ENCODE measurements at places on chromosomes 1 and 21.
A peak's percentile ranks its signal among the peaks of the same experiment; 100 is the strongest.

- DNase-seq = no peak
These were observed 58.8 kb downstream of the KCNK1 start for GRCh38 chr1:233672732-233673131.

DNA sequence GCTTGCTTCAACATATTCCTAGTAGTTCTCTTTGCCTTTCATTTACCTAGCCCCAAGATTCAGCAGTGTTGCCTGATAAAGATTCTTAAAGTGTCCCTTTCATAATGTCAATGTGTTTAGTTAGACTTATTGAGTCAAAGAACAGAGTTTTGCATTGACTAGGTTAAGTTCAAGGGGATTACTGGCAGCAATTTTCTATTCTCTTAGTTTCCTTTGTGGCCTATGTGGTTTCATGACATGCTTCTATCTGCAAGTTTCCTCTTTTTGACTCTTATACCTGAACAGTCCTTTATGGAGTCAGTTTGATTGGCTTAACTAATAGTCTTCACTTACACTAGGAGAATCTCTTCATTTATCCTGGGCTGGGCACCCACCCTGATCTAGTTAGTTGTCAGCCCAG lies 151.3 kb downstream of the ADGRL4 start:
- no peak for DNase-seq

DNA sequence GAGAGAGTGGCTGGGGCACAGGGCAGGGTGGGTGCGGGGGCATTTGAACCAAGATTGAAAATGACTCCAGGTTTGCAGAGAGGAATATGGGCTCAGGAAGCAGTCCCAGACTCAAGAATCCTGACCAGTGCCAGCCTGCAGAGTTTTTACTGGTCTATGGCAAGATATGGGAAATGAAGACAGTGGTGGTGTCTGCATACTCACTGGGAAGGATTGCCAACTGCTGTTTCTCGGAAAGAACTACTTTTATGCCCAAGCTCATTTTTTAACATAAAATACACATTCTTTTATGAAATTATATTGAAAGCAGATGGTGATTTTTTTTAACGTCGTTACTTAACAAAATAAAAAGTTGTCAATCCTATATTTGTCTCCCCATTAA lies 401.8 kb downstream of the CAMTA1 start:
- DNase-seq = no peak

DNA sequence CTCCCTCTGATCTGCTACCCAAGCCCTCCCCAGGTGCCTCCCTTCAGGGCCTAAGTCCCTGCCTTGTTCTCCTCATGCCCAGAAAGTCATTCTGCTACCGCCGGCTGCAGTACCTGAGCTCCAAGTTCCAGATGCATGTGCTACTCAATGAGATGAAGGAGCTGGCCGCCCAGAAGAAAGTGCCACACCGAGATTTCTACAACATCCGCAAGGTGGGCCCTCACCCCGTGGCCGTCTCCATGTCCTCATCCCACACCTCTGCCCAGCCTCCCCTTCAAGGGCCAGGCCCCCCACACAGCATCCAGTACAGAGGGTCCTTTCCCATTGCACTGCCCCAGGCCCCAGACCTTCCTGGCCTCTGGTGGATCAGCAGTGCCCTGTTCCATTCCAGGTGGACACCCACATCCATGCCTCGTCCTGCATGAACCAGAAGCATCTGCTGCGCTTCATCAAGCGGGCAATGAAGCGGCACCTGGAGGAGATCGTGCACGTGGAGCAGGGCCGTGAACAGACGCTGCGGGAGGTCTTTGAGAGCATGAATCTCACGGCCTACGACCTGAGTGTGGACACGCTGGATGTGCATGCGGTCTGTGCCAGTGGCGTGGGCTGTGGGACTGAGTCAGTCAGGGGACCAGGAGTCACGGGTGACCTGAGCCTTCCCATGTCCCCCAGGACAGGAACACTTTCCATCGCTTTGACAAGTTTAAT lies 8.2 kb downstream of the AMPD2 start:
- DNase-seq = no peak

GRCh38 chr1:228270032-228270431 lies 62.2 kb downstream of the OBSCN start:
- no peak for DNase-seq

- DNase-seq = peak; percentile 47
These were observed 363.0 kb downstream of the SETD4 start for GRCh38 chr21:35697321-35697808.

- DNase-seq = peak; percentile 23
These were observed 78.6 kb upstream of the SOD1 start for GRCh38 chr21:31580866-31581276.

- DNase-seq = no peak
These were observed 367.6 kb upstream of the ZRANB2 start for GRCh38 chr1:71448444-71448843.

- DNase-seq = no peak
These were observed 49.5 kb downstream of the DR1 start for GRCh38 chr1:93395195-93395594.

DNA sequence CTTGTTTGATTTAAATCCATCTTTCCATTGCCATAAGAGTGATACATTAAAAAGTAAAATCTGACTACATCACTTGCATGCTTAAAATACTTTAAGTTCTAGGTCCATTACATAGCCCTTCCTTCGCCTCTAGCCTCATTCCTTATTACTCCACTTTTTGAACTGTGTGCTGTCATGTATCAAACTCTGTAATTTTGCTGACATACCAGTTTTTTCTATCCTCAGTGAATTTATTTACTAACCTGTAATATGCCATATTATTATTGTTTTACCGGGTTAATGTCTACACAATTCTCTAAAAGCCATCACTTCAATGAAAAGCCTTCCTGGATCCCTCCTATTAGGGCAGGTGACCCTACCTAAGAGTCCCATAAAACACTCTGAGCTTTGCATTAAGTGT lies 4.9 kb upstream of the SPRR2G start:
- DNase-seq = no peak

- DNase-seq = no peak
These were observed 177.8 kb downstream of the SIPA1L2 start for GRCh38 chr1:232452117-232452516.

DNA sequence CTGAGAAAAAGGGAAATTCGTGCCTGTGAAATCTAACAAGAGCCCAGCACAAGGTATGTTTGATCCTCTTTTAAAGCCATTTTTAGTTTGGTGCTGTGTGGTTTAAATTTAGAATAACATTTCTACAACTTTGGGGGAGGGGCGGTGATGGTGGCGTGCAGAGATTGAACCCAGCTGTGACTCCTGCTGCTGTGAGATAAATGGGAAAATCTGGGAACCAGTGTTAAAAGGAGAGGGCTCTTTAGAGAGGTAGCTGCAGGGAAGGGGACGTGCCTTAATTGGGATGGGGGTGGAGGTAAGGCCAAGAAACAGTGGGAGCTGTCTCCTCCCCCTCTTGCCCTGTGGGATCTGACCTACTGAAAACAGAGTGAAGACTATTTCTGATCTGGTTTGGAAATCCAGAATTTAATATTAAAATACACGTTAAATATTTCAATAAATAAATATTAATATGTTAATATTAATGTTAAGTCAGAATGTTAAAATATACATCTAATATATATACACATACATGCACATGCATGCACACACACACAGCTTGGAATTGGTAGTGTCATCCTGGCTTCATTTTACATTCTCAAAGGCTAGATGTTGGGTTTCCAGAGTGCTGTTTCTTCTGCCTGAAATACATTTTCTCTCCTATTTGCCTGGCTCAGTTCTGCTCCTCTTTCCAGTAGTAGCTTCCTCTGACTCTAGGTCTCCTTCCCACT lies 30.1 kb upstream of the DNAJC6 start:
- DNase-seq = no peak

GRCh38 chr1:109133815-109134214 lies 19.9 kb downstream of the ELAPOR1 start:
- no peak for DNase-seq

GRCh38 chr1:176719447-176719846 lies 256.5 kb downstream of the PAPPA2 start:
- DNase-seq = no peak

GRCh38 chr1:108512239-108513043 lies 47.5 kb upstream of the EEIG2 start:
- no peak for DNase-seq

- no peak for DNase-seq
These were observed 81.4 kb upstream of the TLR5 start for GRCh38 chr1:223224465-223224864.

GRCh38 chr21:30146558-30147282 lies 19.9 kb downstream of the CLDN17 start:
- DNase-seq = no peak

DNA sequence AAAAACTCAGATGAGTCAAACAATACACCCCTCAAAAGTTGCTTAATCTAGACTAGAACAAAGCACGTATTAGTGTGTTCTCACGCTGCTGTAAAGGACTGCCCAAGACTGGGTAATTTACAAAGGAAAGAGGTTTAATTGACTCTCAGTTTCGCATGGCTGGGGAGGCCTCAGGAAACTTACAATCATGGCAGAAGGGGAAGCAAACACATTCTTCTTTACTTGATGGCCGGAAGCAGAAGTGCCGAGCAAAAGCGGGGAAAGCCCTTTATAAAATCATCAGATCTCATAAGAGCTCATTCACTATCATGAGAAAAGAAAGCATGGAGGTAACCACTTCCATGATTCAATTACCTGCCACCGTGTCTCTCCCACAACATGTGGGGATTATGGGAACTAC lies 10.1 kb downstream of the JAM2 start:
- DNase-seq = no peak

DNA sequence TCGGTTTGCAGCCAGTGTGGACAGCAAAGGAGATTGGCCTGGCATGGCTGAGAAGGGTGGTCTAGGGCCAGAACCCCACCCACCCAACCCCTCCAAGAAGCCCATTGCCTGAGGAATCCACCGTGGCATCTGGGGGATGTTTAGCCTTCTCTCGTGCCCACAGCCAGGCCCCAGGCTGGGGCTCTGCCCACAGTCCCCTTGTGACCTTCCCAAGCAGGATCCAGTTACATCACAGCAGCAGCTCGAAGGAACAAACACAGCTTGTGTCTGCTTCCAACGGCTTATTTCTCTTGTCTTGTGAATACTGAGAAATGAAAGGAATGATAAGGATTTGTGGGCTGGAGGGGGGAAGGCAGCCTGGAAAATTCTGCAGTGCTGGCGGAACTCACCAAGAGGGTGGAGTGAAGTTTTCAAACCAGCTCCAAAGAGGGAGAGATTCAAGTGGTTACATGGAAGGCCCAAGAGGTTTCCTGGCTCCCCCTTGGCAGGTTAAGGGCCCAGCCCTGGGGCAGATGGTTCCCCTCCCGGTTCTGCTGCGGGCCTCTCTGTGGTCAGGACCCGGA lies 61.6 kb downstream of the DHRS3 start:
- no peak for DNase-seq

GRCh38 chr1:84272401-84272800 lies 29.1 kb upstream of the SAMD13 start:
- no peak for DNase-seq

DNA sequence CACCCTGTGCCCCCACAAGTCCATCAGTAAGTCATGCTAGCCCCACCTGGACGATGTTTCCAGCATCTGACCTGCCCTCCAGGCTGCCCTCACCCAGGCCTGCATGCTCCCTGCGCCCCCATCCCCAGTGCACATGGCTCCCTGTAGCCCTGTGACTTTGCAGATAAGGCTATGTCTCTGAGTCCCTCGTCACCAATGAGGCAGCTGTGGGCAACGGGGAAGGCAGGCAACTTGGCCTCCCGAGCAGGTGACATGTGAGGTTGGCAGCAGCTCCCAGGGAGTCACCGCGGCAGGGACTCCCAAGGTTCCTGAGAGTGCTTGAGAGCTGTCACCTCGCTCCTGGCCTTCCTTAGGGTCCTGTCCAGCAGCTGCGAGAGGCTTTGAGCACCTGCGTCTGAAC lies 32.4 kb upstream of the AGPAT3 start:
- no peak for DNase-seq

GRCh38 chr1:29172415-29172939 lies 9.2 kb downstream of the SRSF4 start:
- DNase-seq = no peak

All from NCI-H1436 treated with DMSO at 0.1 percent for 48 hours (cell line).